ENCODE measurements at places on chromosomes 1 and 21. TPM values are rescaled to one million over a fixed set of nuclear protein-coding genes. Genes with fewer than 3 reads are reported as not detected.

Gene NVL
- 8.3 TPM for total RNA-seq

Gene CYP4Z1
- total RNA-seq, result 0.97 TPM

GRCh38 chr1:88973520-88974137, 18.8 kb downstream of the KYAT3 start:
- DNase-seq, result no peak

DNA sequence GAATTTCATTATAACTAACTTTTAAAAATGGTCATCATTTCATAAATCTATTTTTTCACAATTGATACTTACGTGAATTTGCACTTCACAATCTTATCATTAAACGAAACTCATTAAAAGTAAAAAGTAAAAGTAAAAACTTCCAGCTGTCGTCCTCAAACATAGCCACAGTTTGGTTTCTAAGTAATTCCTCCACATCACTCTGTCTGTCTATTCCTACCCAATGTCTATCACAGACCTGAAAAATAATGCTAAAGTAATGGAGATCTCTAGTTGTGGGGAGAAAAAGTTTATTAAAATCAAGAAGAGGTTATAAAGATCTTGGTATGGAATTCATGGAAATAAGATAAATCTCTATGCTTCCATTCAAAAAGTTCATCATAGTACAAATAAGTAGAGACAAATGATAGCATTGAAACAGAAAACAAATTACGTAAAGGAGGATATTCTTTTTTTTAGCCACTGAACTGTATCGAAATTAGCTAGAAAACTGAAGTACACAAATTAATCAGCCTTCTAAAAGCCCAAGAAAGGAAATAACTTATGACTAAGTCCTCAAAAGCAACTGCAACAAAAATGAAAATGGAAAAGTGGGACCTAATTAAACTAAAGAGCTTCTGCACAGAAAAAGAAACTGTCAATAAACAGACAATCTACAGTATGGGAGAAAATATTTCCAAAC, 148.6 kb downstream of the TIAM1 start:
- no peak for DNase-seq

DNA sequence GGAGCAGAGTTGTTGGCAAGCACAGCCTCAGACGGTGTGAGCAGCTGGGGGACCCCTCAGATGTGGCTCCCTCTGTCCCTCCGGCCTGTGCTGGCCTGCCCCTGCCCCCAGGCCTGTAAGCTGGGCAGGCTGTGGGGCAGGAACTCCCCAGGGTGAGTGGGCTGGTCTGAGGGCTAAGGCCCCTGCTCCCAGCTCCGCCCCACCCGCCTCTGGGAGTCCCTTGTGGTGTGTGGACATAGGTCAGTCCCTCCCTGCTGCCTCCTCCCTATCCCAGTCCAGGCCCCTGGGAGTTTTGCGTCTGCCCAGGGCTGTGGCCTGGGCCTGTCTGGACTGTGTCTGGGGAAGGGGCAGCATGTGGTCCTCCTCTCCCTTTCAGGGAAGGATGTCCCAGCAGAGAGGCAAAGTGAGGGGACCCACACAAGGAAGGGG, 3.6 kb upstream of the VWA1 start:
- DNase-seq, result peak; percentile 85

DNA sequence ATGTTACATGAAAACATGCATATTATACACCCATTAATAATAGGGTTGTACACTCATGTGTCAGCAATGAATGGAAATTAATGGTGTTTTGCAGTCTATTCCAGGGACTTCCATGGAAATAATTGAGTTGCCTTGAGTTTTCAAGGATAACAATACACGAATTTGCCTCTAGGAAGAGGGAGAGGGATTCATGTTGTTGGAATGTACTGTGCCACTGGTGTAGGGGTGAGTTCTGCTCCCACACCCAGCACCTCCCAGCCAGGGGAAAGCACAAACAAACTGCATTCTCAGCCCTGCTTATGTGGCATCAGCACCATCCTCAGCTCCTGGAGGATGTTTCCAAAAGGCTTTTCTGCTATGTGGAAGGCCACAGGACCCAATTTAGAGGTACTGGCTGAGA, 57.8 kb downstream of the BCAR3 start:
- no peak for DNase-seq

DNA sequence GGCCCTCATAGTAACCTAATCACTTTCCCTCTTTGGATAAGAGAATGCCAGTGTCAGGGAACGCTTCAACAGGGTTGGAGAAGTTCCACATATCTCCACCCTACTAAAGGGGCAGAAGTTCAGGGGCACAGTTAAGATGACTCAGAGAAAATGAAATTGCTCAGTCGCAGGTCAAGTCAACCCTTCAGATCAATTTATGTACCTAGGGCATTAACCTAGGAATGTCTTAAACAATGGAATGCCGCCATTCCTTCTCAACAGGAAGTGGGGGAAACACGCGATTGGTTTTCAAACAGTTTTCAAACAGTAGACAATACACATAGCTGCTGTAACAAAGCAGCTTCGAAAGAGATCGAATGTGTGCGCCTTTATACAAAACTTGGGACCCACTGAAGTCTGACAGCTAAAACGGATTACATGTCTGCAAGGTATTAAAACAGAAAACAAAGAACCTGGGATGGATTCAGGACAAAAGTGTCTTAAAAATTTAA, 897 bp downstream of the SLC25A24 start:
- no peak for DNase-seq

DNA sequence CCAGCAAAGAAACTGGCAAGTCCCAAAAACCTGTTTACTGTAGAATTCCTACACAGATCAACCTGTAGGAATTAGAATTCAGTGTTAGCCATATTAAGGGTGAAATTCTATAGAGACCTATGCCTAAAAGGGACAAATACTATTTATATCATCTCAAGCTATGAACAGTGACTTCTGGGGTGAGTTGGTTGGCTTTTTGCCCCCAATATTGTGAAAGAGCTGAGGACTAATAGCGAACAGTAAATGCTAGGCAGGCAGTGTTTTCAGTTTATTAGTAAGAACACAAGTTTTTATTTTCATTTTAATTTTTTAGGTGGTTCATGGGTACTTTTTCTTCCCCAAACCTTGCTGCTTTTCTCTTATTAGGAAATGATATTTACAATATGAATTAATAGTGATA, 15.3 kb downstream of the SLC16A4 start:
- no peak for DNase-seq

Gene FMOD
- total RNA-seq, result 7.7 TPM

GRCh38 chr1:247639381-247639981, 34.1 kb downstream of the OR2G3 start:
- peak; percentile 86 for DNase-seq

All from Right ventricle myocardium inferior (tissue), 1 donor.